ENCODE measurements at places on chromosomes 7 and 10.

GRCh38 chr7:129918922-129919321, 33.8 kb downstream of the UBE2H start:
- DNase-seq, result no peak

DNA sequence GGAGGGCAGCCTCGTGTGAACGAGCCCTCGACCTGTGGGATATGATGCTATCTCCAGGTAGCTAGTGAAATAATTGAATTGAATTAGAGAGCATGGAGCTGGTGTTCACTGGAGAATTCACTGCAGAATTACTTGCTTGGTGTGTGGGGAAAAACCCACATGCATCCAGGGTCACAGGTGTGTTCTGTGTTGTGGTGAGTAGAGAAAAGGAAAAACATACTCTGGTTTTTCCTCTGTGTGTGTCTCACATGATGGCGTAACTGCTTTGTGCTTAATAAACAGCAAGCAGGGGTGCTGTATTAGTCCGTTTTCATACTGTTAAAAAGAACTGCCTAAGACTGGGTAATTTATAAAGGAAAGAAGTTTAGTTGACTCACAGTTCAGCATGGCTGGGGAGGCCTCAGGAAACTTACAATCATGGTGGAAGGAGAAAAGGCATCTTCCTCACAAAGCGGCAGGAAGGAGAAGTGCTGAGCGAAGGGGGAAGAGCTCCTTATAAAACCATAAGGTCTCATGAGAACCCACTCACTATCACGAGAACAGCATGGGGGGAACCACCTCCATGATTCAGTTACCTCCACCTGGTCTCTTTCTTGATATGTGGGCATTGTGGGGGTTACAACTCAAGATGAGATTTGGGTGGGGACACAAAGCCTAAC, 62.6 kb downstream of the TACR2 start:
- DNase-seq, result no peak

DNA sequence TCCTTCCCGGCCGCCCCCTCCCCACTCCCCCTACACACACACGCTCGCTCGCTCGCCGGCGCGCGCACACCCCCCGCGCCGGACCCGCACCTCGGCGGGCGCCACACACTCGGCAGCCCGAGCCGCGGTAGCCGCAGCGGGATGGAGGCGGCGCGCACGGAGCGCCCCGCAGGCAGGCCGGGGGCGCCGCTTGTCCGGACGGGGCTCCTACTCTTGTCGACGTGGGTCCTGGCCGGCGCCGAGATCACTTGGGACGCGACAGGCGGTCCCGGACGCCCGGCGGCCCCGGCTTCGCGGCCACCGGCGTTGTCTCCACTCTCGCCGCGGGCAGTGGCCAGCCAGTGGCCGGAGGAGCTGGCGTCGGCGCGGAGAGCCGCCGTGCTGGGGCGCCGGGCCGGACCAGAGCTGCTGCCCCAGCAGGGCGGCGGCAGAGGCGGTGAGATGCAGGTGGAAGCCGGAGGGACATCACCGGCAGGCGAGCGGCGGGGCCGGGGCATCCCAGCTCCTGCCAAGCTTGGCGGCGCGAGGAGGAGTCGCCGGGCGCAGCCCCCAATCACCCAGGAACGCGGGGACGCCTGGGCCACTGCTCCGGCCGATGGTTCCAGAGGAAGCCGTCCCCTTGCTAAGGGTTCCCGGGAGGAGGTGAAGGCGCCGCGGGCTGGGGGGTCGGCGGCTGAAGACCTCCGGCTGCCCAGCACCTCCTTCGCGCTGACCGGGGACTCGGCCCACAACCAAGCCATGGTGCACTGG, at the start of gene SORCS3:
SORCS3 (plus strand) TSS at position 104 of the 750 bp plus-strand sequence.
- DNase-seq, result no peak

- DNase-seq, result no peak
Measured at GRCh38 chr10:104368381-104368780, 14.7 kb downstream of the CFAP58 start.

DNA sequence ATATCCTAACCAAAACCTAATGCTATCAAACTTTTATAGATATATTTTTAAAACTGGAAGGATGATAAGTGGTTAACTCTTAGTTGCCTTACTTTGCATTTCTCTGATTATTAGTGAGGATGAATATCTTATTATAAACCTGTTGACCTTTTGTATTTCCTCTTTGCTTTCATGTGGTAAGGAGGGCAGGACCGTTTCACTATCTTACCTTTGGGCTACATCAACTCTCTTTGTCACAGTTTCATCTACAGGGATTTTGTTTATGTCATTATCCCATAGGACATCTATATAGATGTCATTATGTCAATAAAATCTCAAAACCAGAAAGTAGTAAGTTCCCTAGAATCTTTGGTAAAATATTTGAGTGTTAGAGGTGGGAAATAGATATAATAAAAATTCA, 219.3 kb downstream of the THSD7A start:
- no peak for DNase-seq

- no peak for DNase-seq
Measured at GRCh38 chr10:36182179-36182566, 540.1 kb upstream of the FZD8 start.

DNA sequence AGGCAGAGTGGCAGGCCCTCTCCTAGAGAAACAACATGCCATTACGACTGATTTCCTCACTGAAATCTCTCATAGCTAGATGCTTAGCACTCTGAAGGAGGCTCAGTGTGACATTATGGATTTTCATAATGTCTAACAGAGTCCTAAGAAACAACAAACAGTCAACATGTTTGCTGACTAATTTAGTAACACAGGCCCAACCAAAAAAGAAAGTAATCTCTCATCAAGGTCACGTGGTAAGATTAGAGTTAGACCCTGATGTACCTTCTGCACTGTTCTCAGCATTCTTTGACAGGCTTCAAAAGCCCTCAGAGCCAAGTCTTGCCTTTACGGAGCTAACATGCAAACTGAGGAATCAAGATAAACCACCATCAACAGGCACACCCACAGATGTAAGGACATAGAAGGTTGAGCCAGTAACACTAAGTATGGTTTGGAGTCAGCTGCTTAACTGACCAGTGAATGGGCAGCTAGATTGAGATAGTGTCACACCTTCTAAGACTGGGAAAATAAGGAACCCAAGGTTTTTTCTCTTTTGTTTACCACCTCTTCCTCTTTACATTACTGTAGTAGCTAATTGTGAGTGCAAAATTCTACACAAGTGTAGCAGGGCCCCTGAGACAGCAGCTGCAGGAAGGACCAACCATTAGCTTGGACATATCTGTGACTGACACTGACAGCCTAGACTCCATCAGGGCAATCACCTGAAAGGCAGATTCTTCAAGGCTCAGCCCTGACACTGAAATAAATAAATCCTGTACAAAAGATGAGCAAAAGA, 15.3 kb upstream of the KCNIP2 start:
- no peak for DNase-seq

GRCh38 chr10:59376846-59377245, 14.5 kb upstream of the FAM13C start:
- no peak for DNase-seq

DNA sequence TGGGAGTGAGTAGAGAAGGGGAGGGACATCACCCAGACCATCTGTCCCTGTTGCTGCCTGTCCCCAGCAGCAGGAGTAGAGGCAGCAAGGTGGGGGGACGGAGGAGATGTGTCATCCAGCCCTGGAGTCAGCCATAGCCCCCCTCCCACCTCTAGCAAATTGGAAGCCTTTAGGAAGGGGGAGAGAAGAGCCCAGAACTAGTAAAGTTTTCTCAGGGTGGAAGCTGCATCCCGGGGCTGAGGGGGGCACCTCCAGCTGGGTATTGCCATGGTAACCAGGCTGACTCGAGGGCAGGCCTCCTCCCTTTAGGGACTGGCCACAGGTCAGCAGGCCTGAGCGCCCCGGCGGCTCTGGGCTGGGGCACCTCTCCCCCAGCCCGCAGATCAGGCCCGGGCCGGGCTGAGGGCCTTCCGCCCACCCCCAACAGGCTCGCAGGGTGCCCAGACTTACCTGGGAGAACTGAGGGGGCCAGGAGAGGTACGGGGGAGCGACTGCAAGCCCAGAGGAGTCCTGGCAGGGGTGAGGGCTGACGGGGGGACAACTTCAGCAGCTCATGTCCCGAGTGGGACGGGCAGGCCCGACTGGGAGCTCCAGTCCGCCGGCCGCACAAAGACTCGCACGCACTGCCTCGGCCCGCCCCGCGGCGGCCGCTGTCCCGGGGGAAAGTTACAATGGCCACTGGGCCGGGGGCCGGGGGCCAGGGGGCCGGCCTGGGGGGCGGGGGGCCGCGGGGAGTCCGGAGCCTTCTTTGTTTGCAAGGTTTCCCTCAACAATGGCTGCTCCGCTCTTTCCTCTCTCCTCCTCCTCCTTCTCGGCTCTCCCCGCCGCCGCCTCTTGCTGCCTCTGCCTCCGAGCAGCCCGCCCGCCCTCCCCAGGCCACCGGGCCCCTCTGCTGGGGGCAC, 6.0 kb downstream of the LDB1 start:
- DNase-seq, result no peak

- DNase-seq, result no peak
Measured at GRCh38 chr10:125016123-125016522, 74.2 kb downstream of the ZRANB1 start.

GRCh38 chr7:54972733-54973294, 46.0 kb upstream of the EGFR start:
- DNase-seq, result no peak

DNA sequence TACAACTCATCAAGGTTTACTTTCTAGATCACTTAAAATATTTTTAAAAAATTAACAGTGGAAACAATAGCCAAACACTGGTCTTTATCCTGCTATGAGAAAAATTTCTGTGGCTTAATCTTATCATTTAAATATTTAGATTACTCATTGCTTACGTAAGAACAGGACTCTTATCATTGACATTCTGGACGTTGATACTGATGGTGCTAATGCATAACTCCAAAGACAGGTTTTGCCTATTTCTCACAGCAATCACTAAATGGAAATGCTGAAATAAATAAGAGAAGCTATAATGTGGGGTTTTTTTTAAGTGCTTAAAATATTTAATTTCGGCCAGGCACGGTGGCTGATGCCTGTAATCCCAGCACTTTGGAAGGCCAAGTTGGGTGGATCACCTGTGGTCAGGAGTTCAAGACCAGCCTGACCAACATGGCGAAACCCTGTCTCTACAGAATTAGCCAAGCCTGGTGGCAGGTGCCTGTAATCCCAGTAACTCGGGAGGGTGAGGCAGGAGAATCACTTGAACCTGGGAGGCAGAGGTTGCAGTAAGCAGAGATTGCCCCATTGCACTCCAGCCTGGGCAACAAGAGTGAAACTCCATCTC, 195.0 kb downstream of the HGF start:
- no peak for DNase-seq

GRCh38 chr7:36100634-36101033, 52.4 kb upstream of the EEPD1 start:
- DNase-seq, result no peak

DNA sequence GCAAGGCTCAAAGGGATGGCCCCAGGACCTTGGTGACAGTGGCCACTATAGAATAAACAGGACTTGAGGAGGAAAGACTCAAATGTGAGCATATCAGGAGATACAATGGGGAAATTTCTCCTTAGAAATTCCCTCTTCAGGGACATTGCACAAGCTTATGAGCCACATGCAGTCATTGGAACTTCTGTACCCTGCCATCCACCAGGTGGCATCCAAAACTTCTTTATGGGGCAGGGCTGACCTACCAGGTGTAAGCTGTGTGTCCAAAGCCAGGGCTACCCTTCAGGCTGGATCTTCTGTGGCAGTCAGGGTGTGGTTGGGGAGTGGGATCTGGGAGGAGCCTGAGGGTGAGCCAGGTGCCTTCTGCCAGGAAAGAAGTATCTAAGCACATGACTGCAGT, 36.6 kb upstream of the LRRC18 start:
- no peak for DNase-seq

GRCh38 chr10:93431361-93431760, 50.8 kb downstream of the MYOF start:
- no peak for DNase-seq

GRCh38 chr10:124164264-124164663, 70.9 kb upstream of the CHST15 start:
- no peak for DNase-seq

DNA sequence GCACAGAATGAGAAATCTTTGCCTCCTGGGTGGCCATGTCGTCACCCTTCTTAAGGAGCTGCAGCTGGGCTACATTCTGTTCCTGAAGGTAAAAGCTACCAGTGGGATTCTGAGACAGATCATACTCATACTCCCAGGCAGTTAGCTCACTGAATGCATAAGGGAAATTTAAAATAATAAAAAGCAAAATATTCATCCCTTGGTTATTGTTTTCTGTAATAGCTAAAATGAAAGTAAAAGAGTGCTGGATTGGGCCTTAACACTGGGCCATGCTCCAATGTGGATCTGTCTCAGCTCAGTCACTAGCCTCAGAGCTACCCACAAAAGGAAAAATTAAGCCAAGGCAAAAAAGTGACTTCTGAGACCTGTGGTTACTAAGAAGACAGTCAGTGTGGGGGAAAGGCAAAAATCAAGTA, 8.9 kb upstream of the DYNC2I1 start:
- DNase-seq, result no peak

DNA sequence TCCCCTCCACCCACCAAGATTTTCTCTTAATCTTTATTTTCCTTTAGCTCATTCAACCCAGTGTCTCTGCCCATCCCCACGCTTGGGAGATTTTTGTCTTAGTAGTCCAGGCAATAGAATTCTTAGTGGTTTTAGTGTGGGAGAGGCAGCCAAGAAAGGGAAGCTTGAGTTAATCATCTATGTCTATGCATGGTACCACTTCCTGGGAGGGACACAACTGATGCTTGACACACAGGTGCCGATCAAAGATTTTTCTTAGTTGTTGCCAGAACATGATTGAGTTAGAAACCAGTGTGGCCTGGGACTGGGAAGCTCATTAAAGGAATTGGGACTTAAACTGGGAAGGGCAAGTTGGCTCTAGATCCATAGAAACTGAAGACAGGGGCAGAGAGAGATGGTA, 3.1 kb downstream of the STRA8 start:
- DNase-seq, result no peak

GRCh38 chr7:156935250-156935649, 14.3 kb upstream of the NOM1 start:
- no peak for DNase-seq

GRCh38 chr7:3880228-3880987, 579.4 kb downstream of the SDK1 start:
- no peak for DNase-seq

DNA sequence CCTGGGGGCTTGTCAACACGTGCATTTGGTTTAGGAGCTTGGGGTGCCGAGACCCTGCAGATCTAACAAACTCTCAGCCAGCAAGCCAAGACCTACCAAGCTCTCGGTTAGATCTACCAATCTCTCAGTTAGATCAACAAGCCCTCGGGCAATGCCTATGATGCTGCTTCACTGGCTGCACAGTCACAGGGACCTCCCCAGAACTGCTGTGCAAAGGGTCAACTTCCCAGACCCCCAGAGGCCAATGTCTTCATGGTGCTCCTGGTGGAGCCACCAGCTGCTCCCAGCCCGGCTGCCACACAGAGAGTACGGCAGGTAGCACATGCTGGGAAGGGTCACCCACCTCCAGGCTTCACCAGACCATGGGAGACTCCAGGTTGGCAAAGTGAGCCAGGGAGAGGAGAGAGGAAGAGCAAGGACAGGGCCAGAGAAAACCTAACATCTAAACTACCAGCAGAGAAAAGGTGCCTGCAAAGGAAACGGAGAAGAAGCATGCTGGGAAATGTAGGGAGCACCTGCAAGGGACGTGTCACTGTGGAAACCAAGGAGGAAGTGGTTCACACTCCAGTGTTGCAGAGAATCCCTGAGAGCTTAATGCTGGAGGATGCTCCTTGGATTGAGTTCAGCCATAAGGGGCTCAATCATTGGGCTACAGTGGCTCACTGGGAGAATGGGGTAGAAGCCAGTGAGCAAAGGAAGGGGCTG, 51.5 kb upstream of the GDF10 start:
- DNase-seq, result no peak
